ENCODE measurements at places on chromosomes 2 and 18.

GRCh38 chr2:60839126-60839813 is 42.1 kb upstream of the REL start:
- no peak for DNase-seq

GRCh38 chr2:128469203-128469602 is 150.5 kb upstream of the HS6ST1 start:
- DNase-seq = no peak

DNA sequence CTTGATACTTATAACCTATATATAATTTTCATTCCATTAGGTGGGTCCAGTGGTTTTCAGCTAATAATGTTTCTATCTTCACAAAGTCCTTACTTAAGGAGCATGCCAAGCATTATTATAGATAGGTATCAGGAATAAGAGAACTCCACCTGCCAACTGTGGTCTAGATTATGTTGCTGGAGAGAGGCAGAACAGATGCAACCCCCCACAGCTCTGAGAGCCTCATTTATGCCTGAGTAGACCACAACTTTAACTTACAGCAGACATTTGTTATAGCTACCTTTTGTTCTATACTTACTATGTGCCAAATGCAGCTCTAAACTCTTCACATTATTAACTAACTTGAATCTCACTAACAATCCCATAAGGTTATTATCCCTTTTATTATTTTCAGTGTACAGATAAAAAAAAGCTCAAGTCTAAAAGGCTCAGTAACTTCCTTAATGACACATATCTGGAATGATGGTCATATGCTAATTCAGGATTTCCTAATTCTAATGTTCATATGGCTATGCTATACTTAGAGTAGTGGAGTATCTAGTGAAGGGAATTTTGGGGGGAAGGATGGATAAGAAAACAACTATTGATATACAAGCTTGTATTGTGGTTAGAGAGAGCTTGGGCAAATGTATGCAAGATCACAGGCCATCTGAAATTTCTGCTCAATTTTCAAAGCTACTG is 119.1 kb upstream of the RND3 start:
- no peak for DNase-seq

GRCh38 chr2:55301277-55301676 is 32.2 kb upstream of the MTIF2 start:
- DNase-seq = no peak

- no peak for DNase-seq
Measured at GRCh38 chr2:184554736-184555135, 43.6 kb upstream of the ZNF804A start.

GRCh38 chr2:85468704-85469349 is 50.3 kb downstream of the SH2D6 start:
- no peak for DNase-seq

DNA sequence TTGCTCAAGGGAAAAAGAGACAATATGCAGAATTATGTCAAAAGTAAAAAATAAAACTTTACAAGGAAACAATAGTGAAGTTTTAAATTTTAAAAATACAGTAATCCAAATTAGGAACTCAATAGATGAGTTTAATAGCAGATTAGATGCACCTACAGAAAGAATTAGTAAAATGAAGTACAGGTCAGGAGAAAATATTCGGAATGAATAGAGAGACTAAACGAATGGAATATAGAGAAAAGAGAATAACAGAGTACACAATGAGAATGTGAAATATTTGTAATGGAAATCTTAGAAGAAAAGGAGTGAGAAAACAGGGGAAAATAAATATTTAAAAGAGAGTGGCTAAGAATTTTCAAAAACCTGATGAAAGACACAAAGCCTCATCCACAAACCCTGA is 275.7 kb upstream of the MMADHC start:
- no peak for DNase-seq

DNA sequence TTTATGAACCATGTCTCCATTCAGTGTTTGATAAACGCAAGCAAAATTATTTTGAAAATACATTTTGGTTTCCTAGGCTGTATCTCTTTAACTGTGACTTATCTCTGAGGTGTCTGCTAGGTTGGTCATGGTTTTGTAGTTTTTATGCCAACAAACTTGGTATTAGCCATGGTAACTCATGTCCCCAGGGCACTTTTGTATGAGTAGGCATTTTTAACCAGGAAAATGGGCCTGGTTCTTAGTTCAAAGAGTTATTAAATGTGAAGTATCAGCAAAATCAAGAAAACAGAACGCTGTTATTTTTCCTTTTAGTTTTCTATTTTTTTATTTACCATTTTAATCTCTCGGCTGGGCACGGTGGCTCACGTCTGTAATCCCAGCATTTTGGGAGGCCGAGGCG is 179.3 kb upstream of the LHCGR start:
- no peak for DNase-seq

DNA sequence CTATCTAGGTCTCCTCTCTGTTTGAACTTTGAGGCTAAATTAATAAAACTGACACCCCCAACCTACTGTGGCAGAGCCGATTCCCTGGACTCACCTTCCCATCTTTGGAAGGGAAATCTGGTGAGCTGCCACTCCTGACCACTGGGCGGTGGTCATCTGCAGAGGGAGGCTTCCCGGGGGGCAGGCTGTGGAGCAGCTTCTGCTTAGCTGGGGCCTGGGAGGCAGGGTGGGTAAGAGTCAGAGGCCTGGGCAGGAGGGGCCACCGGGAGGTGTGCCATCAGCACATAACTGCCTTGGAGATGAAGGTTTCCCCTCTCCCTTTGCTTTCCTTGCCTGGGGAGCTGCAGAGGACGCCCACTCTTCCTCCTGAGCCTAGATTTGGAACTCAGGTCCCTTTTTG is 2.3 kb upstream of the NPPC start:
- no peak for DNase-seq

All from GOT3 (cell line).